Activated B cell treated with CpG ODN at 0.5 μM for 24 hours (primary cell): ENCODE measurements at places on chromosomes 13 and 19. TPM values are rescaled to one million over a fixed set of nuclear protein-coding genes. Genes with fewer than 3 reads are reported as not detected.

Gene CRX
- total RNA-seq: not detected in 2 replicates

Gene ARGLU1
- total RNA-seq: 108 and 112 TPM in 2 replicates

Gene CATSPERD
- not detected in 2 replicates for total RNA-seq

Gene PLK5
- not detected in 2 replicates for total RNA-seq

Gene KIR3DL1
- total RNA-seq: not detected in 2 replicates

Gene PINLYP
- total RNA-seq: 1.9 and 2.1 TPM in 2 replicates

Gene BORA
- 10.3 and 11.9 TPM in 2 replicates for total RNA-seq

Gene WASF3
- 0.07 and 0.35 TPM in 2 replicates for total RNA-seq

Gene P2RY11
- total RNA-seq: 33.1 and 42.6 TPM in 2 replicates

Gene OR7C1
- not detected in 2 replicates for total RNA-seq

Gene SHISA7
- not detected in 2 replicates for total RNA-seq

Gene FGF21
- not detected in 2 replicates for total RNA-seq

Gene KLF12
- total RNA-seq: 28.2 and 33.9 TPM in 2 replicates

Gene MAMSTR
- total RNA-seq: 0.37 and 0.78 TPM in 2 replicates

Gene ZNF837
- total RNA-seq: 3.1 and 3.5 TPM in 2 replicates

Gene TEAD2
- total RNA-seq: 5.3 TPM in 2 replicates

Gene SLC6A16
- total RNA-seq: 14.8 and 19.3 TPM in 2 replicates

Gene PSG2
- total RNA-seq: not detected in 2 replicates

Gene NTN5
- total RNA-seq: 0.54 and 0.71 TPM in 2 replicates

Gene GADD45B
- total RNA-seq: 291 and 302 TPM in 2 replicates

Gene ONECUT3
- total RNA-seq: not detected in 2 replicates

Gene CEACAM3
- not detected in 2 replicates for total RNA-seq

Gene NFIX
- 2.6 and 2.7 TPM in 2 replicates for total RNA-seq

Gene LINGO3
- 0.88 and 1.4 TPM in 2 replicates for total RNA-seq

Gene SLC15A1
- not detected in 2 replicates for total RNA-seq

Gene PSG3
- total RNA-seq: not detected in 2 replicates

Gene KIRREL2
- total RNA-seq: not detected in 2 replicates

Gene KIR2DL3
- not detected in 2 replicates for total RNA-seq

Gene ZNF563
- 3.6 and 3.7 TPM in 2 replicates for total RNA-seq
